SK-MEL-5 (cell line): ENCODE measurements at places on chromosomes 5 and 9.

DNA sequence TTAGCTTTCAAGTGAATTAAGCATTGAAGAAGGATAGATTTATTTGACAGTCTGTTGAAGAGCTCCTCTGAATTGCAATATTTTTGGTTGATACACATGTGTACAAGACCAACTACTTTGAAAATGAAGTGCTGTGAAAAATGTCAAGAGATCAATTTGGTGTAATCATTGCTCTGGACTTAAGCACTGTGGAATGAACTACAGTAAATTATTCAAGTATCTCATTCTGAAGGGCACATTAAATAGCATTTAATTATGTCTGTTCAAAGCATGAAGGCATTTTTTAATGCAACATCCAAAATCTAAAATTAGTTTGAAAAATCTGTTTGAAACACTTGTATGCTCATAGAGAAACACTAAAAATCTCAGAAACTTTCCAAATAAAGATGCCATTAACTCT is 107.5 kb downstream of the CDH18 start:
- DNase-seq, result no peak

- no peak for DNase-seq
Measured at GRCh38 chr5:154077696-154078095, 38.9 kb downstream of the MFAP3 start.

- DNase-seq, result no peak
Measured at GRCh38 chr9:27933210-27934025, 360.1 kb upstream of the C9orf72 start.

- DNase-seq, result no peak
Measured at GRCh38 chr5:67381236-67381880, 184.8 kb upstream of the CD180 start.

DNA sequence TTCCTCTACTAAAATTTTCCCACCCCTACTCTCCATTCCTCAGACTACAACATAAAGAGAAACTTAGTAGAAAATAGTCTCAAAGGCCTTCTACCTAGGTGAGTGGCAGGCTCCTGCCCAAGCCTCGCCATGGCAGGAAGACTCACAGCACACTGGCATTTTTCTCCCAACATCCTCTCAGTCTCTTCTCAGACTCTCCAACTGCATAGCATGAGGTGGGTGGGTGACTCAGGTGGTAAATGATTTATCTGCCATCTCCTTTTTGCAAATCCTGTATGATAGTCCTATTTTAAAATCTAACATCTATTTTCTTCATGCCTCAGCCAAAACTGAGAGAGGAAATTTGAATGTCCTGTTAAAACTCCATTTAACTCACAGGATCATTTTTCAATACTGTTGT is 33.5 kb upstream of the GRIA1 start:
- no peak for DNase-seq

DNA sequence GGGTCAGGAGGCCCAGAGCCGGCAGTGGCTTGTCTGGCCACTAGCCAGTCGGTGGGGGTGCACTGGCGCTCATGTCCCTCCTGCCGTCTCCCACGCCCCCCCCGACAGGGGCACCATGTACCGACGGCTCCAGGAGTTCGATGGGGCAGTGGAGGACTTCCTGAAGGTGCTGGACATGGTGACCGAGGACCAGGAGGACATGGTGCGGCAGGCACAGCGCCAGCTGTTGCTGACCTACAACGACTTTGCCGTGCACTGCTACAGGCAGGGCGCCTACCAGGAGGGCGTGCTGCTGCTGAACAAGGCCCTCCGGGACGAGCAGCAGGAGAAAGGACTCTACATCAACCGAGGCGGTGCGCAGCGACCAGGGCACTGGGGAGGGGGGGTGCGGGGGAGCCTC is 8.1 kb downstream of the TTC16 start:
- DNase-seq, result no peak

- peak; percentile 98 for DNase-seq
Measured at GRCh38 chr9:128098297-128099230, 29.0 kb downstream of the PTGES2 start.

DNA sequence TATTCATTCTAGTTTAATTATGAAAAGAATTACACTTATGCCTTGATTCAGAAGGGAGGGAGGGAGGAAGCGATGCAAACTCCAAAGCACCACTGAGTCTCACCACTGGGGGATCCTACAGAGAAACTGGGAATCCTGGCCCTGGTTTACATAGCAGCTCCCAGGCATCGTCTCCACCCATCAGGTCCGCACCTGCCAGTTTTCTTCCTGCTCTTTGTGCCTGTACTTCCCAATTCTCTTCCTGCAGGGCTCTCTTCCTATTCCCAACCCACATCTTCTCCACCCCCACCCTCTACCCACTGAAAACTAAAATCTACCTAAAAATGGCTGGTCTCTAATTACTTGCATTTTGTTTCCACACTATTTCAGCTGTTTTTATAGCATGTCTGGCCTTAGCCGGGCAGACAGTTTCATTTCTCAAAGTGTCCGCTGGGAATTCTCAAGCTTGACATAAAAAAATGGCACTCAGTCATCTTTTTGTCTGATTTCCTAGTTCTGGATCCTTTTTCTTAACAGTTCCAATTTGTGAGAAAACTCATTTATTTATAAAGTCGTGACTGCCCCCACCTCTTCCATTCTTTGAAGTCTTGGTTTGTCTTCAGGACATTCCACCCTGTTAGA is 1.6 kb upstream of the TNIP1 start:
- peak; percentile 29 for DNase-seq

- peak; percentile 70 for DNase-seq
Measured at GRCh38 chr5:65062469-65063083, 293.8 kb downstream of the CWC27 start.

DNA sequence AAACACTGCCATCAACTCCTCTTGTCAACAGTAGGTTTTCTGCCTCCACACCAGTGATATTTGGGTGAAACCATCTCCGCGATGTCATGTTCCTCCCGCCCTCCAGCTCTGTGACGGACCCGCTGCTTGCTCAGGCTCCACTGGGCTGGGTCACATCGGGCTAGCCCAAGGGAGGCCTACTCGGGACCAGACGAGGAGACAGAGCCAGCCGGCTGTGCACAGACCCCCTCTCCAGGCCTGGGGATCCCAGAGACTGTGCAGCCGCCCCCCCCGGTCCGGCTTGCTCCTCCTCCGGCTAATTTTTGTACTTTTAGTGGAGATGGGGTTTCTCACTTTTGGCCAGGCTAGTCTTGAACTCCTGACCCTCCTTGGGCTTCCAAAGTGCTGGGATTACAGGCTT is 202.4 kb upstream of the PRDM9 start:
- DNase-seq, result no peak

GRCh38 chr5:167525004-167525403 is 766.4 kb upstream of the WWC1 start:
- DNase-seq, result no peak

DNA sequence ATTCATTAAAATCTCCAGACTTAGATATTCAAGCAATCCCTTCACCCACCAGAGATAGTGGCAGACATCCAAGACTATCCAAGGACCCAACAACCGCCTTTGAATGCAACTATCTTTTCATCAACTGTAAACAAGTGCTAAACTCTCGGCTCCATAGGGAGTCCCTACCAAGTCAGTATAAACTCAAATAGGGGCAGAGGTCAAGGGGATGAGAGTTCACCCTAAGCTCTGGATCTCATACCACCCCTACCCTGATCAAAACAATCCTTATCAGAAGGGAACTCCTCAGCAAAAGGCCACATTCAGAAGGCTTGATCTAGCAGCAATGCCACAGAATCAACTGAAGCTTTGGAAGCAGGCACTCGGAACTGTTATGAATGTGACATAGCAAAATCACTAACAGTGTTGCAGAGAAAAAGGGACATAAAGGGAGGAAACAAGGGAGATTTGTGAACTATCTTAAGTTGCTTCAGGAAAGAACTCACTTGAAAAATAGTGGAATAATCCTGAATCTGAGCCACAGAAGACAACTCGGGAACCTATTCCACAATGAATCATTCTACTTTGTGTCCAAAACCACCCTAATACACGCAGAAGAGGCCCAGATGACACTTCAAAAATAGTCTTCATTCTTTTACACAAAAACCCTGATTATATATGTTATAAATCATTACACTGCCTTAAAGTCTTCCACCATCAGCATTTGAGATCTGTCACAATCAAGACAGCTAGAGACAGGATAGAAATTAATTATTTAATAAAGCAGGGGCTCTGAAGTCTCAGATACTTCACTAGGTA is 49.8 kb downstream of the NR6A1 start:
- no peak for DNase-seq

GRCh38 chr9:4588721-4589120 is 73.4 kb upstream of the PLPP6 start:
- peak; percentile 13 for DNase-seq

DNA sequence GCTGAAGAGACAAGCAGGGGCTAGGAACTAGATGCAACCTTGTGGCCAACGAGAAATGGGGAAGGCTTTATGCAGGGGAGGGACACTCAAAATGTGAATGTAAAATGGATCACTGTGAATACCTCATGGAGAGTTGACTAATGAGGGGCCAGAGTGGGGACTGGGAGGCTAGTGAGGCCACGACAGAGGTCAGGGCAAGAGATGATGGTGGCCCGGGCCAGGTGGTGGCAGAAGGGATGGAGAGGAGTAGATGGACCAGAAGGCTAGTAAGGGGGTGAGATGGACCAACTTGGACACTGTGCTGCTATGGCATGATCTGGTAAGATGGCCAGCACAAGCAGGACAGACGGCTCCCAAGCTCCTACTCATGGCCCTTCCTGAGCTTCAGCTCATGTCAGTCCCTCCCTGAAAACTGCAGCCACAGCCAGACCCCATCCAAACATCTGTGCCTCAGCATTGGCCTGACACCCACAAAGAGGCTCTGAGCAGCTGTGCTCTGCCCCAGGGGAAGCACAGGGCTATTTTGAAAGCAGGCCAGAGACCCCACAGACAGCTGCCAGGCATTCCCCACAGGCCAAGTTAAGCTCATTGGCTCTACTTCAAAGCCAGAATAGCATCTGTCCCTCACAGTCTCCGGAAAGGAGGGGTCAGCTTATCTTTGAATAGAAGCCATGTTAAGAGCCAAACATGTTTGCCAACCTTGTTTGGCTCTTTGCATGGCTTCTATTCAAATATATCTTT is 22.1 kb downstream of the P4HA2 start:
- no peak for DNase-seq

- no peak for DNase-seq
Measured at GRCh38 chr9:6924149-6924548, 166.4 kb downstream of the KDM4C start.

DNA sequence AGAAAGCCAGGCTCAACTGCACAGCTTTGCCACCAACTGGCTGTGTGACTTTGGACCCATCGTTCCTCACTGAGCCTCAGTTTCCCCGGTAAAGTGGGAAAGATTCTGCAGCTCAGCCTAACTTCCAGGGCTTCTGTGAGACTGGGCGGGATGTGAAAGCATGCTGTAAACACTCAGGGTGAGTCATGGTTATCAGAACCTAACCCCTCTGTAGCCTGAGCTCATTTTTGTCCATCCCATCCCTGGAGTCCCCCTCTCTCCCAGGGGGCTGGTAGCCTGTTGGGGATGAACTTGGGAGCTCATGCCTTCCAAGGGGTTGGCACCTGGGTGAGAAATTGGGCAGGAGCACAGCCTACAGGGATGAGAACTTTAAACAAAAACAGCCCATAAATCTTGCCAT is 2.3 kb downstream of the CCDC69 start:
- no peak for DNase-seq

- DNase-seq, result no peak
Measured at GRCh38 chr5:80921026-80921425, 39.1 kb upstream of the RASGRF2 start.

DNA sequence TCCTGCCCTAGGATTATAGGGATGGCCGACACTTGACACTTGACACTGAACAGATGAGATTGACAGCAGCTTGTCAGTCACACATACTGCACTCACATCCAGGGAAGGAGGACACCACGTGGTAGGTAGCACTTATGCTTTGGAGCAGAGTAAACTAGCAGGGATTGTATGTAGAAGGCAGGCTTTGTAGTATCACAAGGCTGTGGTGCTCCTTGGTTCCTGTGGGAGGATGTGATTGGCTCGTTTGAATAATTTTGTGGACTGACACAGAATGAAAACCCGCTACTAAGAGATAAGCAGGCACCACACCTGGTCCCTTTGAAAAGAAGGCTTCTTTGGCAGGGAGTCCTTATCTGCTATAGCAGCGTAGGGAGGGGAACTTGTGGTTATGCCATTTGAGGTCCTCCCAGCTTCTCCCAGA is 63.6 kb upstream of the IL12B start:
- peak; percentile 3 for DNase-seq

- DNase-seq, result no peak
Measured at GRCh38 chr5:165138236-165138635, 1632.8 kb downstream of the MAT2B start.

DNA sequence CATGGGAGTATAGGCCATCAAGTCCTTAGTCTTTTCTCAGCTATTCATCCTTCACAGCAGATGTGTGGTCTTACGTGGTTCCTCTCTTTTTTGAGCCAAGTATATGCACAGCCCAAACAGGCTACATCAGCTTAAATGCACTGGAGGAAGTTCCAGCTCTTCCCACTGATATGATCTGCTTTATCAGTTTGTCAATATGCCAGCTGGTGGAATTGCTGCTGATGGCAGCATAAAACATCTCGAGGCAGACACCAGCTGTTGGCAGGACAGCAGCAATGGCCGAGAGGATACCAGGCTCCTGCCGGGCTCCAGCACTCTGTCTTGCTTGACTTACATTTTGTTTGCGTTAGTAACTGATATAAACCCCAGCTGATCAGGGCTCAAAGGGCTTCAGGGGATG is 143.4 kb downstream of the TENT4A start:
- no peak for DNase-seq

DNA sequence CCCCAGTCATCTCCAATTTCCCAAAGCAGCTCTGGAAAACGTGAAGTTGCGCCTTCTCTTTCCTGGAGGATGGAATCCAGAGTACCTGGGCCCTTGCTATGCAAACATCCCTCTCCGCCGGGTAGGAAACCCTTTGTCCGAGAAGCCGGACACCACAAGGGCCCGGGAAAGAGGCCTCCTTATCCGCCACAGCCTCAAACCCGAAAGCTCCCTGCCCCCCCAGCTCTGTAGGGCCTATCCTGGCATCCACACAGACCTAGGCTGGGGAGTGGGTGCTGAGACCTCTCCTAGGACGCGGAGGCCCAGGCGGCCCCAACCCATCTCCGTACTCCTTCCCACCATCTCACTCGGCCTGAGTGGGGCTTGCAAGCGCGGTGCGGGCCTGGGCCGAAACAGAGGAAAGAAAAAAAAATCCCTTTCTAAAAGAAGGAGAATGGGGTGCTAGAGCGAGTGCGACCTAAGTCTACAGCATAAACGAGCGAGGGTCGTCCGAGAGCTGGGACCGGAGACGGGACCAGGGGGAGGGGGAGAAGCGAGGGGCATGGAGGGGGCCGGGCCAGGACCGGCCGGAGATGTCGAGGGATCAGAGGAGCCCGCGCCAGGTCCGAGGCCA is 624 bp downstream of the FBXW11 start:
- no peak for DNase-seq

GRCh38 chr9:26870292-26870691 is 22.3 kb downstream of the CAAP1 start:
- DNase-seq, result no peak
